PC-3 (cell line): ENCODE measurements at places on chromosomes 6 and 20.
A peak's percentile ranks its signal among the peaks of the same experiment; 100 is the strongest.

GRCh38 chr20:17557675-17558006 is 12.2 kb upstream of the DSTN start:
- DNase-seq, result peak; percentile 96

- peak; percentile 42 for DNase-seq
Observed at GRCh38 chr6:50663806-50664205, 49.5 kb upstream of the TFAP2D start.

GRCh38 chr6:163759542-163759941 is 345.0 kb downstream of the QKI start:
- DNase-seq, result no peak

- no peak for DNase-seq
Observed at GRCh38 chr6:7568021-7568420, 22.0 kb upstream of the SNRNP48 start.

- DNase-seq, result no peak
Observed at GRCh38 chr6:25583099-25583498, 68.9 kb upstream of the SCGN start.

DNA sequence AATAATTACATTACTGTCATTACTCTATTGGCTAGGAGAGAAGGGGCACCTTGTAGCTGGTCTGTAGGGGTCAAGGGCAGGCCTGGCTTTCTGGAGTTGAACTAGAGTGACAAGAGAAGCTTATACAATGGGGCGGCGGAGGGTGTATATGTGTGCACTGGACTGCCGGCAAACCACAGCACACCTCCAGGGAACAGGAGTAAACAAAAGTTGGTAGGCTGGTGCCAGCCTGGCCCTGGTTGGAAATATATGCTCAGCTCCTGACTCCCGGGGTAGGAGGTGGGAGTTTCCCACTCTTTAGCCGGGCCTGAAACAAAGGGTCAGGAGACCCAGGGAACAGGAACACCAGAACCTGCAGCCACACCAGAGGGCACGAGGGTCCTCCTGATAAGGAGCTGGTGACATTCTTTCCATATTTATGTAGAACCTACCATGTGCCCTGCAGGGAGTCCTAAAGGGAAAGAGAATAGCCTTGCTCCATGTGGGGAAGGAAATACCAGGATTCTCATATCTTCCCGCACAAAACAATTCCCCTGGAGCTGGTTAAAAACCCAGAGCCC is 5.1 kb downstream of the C6orf132 start:
- DNase-seq, result peak; percentile 77
